ENCODE measurements at places on chromosomes 3 and 15.

DNA sequence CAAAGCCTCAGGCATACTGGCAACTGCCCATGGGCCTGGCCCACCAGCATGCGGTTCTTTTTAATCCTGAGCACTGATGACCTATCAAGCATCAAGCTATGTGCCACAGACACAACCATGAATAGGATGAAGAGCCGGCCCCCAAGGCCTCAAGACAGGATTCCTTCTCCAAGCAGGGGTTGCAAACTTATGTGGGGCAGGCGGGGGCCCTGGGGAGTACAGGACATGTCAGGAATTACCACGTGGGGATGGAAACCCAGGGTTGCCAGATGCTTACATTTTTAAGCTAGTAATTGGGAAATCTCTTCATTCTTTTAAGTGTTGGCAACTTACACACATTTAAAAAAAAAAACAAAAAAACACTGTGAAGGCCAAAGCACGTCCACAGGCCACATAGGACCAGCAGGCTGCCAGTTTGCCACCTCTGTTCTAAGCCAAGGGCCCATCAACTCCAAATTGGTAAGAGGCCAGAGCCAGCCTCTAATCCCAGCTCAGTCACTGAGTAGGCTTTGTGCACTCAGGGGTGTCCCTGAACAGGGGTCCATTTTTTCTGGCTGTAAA, 32.8 kb downstream of the BDH1 start:
- DNase-seq: no peak

- no peak for DNase-seq
Measured at GRCh38 chr3:138861798-138862197, 27.1 kb upstream of the PIK3CB start.

- no peak for DNase-seq
Measured at GRCh38 chr3:151817473-151817872, 3.6 kb downstream of the AADAC start.

DNA sequence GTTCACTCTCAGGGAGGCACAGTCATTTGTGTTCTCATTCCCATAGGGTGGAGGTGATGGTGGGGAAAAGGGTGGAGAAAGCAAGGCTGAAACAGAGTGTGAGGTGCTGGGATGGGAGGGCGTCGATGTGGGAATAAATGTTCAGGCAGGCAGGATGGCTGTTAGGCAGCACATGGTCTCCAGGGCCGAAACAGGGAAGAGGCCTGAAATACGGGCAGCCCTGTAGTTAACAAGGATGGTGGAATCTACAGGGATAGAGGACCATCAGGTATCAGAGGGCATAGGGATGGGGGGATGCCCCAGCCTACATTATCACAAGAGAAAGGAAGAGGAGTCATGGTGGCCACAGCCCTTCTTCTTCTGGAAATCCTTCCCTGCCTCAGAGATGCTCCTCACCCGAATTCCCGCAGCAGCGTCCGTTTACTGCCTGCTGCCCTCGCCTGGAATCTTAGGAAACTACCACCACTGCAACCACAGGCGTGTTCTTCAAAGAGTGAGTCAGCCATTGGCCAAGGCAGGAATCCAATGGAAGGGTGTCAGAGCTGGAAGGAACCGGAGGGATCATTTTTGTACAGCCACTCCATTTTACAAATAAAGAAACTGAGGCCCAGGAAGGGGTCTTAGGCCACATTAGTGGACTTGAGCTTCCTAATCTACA, 49.7 kb upstream of the POMGNT2 start:
- no peak for DNase-seq

- DNase-seq: no peak
Measured at GRCh38 chr15:85890620-85890980, 95.9 kb upstream of the KLHL25 start.

GRCh38 chr3:111621535-111621934, 26.4 kb upstream of the ZBED2 start:
- no peak for DNase-seq

GRCh38 chr3:196948442-196949284, 6.3 kb upstream of the NCBP2 start:
- DNase-seq: no peak

GRCh38 chr3:29240248-29240647, 40.6 kb upstream of the RBMS3 start:
- no peak for DNase-seq

DNA sequence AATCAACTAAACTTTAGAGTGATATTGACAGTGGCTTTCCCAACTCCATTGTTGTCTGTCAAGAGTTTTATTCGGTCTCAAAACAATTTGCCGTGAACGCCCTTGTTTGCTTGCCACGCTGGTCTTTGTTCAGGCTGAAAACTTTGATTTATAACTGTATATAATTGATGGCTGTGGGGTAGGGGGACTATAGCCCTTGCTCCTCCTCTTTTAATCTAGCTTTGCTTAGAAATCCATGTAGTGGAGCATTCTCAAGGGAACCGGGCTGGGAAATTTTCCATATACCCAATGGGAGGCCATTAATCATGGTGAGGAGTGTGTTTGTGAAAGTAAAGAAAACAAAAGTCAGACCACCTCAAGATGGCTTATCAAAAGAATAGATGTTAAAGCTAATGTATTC, 339.8 kb upstream of the RARB start:
- no peak for DNase-seq

- DNase-seq: no peak
Measured at GRCh38 chr3:138943724-138944653, 2.9 kb downstream of the FOXL2 start.

- no peak for DNase-seq
Measured at GRCh38 chr3:87196879-87197278, 30.2 kb upstream of the CHMP2B start.

DNA sequence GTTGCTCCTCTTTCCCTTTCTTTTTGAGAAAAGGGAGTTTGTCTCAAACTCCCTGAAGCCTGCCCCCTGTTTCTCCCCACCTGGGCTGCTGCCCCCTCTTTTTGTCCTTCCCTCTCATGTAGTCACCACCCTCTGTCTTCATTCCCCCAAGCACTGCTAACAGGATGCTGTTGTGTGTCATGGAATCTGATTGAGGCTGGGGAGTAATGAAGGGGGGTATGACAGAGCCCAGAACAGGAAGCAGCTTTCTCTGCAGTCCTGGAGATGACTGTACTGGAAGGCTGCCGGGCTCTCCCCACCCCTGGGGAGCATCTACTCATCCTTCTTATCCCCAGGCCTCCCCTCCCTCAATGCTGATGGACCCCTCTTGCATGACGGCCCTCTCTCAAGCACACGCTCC, 181.6 kb downstream of the ABHD5 start:
- DNase-seq: no peak

- no peak for DNase-seq
Measured at GRCh38 chr3:176609361-176609760, 587.9 kb downstream of the TBL1XR1 start.

DNA sequence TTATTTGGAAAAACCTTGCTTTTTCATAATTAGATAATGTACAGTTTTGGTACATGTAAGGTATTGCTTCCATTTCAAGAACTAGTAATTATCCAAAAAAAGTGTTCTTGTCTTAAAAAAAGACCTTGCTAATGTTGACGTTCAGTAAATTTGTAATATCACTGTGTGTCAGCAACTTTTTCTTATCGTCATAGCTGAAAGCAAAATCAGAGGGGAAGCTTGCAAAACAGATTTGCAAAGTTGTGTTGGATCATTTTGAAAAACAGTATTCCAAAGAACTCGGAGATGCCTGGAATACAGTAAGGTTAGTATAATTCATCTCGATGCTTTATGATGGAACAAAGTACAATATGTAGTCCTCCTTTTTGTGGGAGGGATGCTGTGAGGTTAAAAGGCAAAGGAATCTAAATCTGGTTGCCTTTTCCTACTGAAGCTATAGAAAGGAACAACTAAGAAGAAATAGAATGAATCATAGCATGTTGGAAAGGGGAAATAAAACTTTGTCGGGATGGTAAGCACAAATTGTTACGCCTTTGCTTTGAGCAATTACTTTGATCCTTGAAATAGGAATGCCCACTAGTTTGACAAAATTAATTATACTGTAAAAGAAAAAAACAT, 1.5 kb downstream of the NSUN3 start:
- no peak for DNase-seq

- DNase-seq: peak; percentile 41
Measured at GRCh38 chr3:196868297-196868661, 559 bp downstream of the SENP5 start.

DNA sequence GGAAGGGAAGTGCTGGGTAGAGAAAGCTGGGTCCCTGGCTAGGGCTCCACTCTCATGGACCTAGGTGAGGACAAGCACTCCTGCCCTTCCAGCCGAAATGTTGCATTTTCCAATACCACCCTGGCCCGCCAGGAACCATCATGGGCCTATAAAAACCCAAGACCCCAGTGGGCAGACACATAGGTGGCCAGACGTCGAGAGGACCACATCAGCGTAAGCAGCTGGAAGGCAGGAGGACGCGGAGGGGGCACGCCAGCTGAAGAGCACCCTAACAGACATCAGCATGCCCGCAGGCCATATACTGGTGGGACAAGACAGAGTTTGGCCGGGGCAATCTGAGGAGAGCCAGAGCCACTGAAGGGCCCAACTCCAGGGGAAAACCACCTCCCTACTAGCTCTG, 98.3 kb downstream of the GBE1 start:
- no peak for DNase-seq

DNA sequence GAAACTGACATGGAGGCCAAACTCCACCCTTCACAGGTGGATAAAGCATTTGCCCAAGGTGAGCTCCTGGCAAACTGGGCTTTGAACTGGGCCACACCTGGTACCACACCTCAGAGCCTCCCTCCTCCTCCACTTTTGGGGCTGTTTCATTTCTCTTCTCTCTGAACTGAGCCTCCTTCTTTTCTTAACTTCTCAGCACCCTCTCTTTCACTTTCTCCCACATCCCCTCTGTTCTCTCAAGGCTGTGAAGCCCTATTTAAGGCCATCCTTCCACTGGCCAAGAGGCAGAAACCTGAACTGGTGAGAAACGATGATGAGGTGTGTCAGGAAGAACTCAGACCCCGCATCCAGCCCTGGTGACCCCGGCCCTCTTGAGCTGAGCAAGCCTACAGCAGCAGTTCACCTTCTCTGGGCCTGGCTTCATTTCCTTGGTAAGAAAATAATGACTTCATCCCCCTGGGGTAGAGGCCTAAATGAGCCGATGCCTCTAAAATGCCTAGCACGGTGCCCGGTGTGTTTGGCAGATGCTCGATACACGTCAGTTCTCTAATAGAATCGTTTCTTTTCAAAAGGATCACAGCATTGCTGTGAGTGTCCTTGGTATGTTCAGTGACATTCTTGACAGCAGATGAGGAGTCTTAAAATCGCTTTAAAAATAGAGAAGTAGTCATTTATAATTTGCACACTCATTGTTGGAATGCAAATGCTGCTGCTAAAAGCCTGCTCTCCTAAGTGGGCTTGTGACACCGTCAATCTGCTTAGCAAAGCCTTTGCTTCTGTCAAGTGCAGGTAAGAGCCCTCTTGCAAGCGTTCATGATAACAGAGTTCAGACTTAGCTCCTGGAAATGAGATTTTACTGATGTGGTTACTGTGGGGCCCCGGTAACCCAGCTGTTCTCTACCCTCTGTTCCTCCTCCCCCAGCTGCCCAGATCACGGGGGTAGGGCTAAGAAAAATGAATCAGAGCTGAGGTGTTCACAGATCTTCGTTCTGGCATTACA, 97.7 kb upstream of the ATP2B2 start:
- DNase-seq: peak; percentile 50

- DNase-seq: no peak
Measured at GRCh38 chr3:17315897-17316296, 426.5 kb downstream of the TBC1D5 start.

DNA sequence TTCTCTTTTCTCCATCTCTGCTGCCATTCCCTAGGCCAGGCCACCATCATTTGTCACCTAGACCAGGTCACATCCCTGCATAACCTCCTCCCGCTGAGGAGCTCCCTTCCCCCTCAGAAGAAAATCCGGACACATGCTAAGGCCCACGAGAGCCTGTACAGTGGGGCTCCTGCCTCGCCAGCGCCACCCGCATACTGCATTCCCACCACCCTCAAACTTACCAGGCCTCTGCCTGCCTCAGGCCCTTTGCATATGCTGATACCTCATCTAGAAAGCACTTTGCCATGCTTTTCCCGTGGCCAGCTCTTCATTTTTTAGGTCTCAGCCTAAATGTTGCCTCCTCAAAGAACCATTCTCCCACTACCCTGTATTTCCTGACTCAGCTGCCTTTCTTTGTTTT, 220.1 kb upstream of the CTDSPL start:
- DNase-seq: no peak

DNA sequence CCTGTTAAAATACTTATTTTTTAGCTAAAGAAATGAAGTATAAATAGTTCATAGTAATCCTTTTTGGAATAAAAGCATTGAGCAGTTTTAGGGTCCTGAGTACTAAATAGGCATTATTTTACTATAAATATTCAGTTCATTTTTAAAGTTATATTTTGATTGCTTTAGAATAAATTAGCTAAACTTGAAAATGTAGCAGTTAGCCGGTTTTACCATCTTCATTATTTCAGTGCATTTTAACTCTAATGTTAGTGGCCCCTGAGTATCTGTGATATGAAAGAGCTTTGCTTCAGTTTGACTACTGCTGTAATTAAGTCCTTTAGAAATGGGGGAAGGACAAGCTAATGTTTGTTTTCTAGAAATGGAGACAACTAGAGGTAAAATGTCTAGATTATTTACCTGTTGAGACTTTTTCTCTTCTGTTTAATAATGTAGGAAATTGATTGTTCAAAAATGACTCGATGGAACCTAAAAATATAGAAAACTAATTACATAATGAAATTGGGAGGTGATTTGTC, 3.6 kb downstream of the SMC4 start:
- DNase-seq: peak; percentile 19

DNA sequence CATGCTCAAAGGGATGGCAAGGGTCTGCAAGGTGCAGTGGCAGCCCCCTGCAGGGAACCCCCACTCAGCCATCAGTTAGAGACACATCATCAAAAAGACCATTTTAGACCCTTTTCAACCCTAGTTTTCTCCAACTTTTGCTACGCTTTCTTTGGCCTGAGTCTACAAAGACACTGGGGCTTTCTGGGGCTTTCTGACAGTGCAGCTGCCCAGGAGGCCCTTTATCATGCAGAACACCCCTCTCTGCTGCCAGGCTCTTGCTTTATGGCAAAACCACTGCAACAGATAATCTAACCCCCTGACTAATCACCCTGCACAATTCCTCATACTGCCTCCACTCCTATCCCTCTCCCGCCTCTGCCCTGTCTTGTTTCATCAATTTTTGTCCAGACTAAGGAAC, 2.4 kb downstream of the NMNAT3 start:
- DNase-seq: no peak

DNA sequence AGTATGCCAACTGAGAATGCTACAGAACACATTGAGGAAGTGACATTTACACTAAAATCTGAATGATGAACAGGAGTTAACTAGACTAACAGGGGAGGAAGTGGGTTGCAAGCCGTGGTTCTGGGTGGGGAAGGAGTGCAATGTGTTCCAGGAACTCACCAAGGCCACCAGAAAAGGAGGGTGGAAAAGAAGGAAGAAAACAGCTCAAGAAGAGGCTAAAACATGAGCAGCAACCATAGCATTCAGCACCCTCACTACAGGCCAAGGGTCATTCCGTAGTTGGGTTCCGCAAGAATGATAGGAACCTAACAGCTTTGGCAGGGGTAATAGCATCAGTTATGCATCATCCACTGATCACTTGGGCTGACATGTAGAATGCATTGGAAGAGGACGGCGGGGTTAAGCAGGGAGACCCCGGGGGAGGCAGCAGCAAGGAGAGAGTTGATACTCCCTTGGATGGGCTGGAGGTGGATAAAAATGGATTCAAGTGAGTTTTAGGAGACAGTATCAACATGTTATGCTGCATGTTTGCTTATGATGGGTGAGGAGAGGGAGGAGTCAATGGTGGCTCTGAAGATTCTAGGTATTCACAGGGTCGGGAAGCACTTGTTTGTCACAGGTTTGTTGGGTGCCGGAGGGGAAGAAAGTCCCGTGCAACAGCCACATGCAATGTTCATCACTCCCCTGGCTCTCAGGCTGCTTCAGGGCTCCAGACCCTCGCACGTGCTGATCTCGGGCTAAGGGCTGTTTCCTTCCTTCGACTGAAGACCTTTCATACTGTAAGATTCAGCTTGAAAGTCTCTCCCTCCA, 53.2 kb downstream of the LIPC start:
- no peak for DNase-seq
